Upper lobe of left lung (tissue), 6 donors: ENCODE measurements at places on chromosomes 13 and 19. TPM values are rescaled to one million over a fixed set of nuclear protein-coding genes. Genes with fewer than 3 reads are reported as not detected.

GRCh38 chr13:38819053-38819452 is 132.2 kb downstream of the FREM2 start:
- no peaks in the 10 kb centered on the region for H3K27me3 ChIP-seq
- no peaks in the 10 kb centered on the region for H3K4me1 ChIP-seq
- no peaks in the 10 kb centered on the region for H3K36me3 ChIP-seq
- no peak overlapping the region for H3K4me3 ChIP-seq
- no peak for DNase-seq

The MADCAM1 gene
- total RNA-seq: 3.1 TPM

The TEX26 gene
- not detected for total RNA-seq

DNA sequence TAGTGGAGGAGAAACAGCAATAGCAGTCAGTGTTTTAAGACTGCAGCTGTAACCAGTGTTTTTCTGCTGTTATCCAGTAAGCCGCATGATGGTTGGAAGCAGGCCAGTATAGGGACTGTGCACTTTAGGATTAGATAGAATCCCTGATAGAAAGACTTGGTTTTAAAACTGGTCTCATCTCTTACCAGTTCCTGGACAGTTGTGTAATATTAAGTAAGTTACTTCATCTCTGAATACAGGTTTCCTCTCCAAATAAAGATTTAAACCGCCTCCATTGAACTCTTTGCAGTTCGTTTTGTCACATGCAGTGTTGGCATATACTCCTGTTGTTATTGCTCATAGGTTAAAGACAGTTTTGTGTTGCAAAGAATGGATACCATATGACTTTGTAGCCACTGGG is 25.6 kb downstream of the URI1 start:
- no peaks in the 10 kb centered on the region for H3K36me3 ChIP-seq
- H3K4me3 ChIP-seq: no peak overlapping the region
- H3K27me3 ChIP-seq: no peaks in the 10 kb centered on the region
- no peak for DNase-seq

DNA sequence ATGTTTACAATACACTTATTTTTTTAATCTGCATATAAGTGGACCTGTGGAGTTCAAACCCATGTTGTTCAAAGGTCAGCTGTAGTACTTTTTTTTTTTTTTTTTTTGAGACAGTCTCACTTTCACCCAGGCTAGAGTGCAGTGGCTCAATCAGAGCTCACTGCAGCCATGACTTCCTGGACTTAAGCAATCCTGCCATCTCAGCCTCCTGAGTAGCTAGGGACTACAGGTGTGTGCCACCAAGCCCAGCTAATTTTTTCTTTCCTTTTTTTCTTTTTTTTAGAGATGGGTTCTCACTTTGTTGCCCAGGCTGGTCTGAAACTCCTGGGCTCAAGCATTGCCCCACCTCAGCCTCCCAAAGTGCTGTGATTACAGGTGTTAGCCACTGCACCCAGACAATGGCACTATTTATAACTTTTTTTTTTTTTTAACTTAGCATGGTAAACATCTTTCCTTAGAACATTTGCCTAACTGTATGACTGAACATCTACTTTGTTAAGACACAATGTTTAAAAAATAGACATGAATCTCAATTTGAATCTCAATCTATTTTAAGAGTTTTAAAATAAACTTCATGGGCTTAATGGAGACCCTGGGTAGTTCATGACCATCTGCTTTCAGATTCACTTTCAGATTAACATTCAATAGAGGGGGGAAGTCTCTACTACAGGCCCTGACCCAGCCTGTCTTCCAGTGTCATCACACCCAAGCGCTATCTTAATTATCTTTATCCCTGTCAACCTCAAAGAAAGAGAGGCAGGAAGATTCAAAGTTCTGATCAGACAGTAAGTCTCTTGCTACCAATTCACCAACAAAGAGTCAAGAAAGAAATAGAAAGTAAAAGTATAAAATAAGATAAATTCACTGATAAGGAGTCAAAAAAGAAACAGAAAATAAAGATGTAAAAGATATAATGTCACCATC is 97.7 kb upstream of the DOCK9 start:
- H3K36me3 ChIP-seq: no peaks in the 10 kb centered on the region
- DNase-seq: no peak
- peak overlapping the region; percentile 31 for H3K27ac ChIP-seq
- H3K4me3 ChIP-seq: no peak overlapping the region
- peaks cover 5% of the 10 kb centered on the region for H3K4me1 ChIP-seq

The HAUS5 gene
- total RNA-seq: 9.0 TPM
